Hippocampal formation (tissue), 2 donors: ENCODE measurements at places on chromosomes 11 and 22.

DNA sequence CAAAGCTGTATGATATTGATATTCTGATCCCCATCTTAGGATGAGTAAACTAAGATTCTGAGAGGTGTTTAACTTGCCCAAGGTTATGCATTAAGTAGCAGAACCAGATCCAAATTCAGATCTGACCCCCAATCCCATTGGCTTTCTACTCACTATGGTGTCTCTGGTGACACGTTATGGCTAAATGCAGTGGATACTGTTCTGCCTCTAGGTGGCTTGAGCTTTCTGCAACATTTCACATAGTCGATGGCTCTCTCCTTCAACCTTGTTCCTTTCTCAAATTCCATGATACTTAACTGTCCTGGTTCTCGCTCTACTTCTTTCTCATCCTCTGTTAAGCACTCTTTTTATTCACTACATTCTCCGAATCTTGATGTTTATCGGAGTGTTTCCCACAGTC is 9.4 kb downstream of the C11orf97 start:
- no peak for DNase-seq

DNA sequence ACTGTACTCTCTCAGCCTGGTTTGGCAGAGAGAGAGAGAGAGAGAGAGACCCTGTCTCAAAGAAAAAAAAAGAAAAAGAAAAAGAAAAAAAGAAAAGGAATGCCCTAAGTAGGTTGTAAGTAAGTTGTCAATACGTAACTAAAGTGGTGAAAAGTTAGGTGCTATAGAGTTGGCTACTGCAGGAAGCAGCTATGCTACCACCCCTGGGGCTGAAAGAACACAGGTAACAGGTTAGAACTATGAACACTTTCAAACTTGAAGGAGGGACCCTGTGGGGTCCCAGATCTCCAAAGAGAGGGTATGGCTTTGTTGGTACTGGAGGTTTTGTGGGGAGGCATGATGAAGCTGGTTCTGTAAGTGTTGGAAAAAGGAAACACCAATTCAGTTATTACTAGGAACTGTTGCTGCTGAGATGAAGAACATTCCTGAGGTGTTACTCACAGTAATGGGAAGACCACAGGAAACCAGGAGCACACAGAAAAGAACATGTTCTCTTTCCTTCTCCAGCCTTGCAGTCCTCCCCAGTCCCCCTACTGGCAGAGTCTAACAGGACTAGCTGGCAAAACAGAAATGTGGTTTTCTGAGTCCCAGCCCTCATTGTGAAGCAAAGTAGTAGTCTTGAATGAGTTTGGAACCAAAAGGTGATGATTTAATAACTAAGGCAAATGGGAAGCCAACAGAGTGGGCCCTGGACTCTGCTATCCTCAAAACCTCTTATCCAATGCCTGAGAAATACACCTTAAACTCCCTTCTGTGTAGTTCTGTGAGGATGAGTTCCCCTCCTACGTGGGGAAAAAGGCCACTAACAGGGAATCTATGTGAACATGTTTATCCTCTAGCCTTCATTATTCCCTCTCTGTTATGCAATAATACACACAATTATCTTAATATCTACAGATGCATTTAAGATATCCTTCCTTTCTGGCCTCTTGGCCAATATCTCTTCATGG is 427.0 kb upstream of the DDI1 start:
- DNase-seq: no peak

DNA sequence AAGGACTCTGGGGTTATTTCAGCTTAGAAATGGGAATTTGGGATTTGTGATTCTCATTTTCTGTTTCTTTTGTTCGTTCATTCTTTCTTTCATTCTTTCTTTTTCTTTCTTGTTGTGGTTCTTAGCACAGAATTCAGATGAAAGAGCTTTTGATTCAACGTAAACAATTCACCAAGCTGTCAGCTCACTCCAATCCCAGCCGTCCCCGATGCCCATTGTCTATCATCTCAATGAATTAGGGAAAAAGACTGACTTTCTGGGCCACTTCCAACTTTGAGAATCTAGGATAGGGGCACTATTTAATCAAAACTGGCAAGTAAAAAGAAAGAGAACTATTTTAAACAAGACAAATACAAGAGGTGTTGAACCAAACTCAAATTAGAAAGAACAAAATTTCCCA is 25.1 kb upstream of the TMA7B start:
- no peak for DNase-seq

GRCh38 chr11:68993546-68993945 is 12.8 kb upstream of the MRGPRD start:
- no peak for DNase-seq

DNA sequence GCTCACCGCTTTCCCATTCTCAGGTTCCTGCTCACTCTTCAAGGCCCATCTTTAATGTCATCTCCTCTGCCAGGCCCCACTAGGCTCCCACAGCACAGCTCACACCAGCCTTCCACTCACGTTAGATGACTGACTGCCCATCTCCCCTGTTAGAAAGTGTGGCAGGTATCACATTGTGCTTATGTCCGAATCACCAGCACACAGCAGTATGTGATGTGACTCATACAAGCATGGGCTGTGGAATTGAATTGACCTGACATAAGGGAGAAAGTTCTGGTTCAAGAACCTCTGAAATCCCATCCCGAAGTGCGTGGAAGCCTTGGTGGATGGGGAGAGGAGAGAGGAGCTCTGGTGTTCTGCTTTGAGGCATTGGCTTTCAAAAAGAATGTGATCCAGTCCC is 6.5 kb downstream of the VSTM5 start:
- no peak for DNase-seq

DNA sequence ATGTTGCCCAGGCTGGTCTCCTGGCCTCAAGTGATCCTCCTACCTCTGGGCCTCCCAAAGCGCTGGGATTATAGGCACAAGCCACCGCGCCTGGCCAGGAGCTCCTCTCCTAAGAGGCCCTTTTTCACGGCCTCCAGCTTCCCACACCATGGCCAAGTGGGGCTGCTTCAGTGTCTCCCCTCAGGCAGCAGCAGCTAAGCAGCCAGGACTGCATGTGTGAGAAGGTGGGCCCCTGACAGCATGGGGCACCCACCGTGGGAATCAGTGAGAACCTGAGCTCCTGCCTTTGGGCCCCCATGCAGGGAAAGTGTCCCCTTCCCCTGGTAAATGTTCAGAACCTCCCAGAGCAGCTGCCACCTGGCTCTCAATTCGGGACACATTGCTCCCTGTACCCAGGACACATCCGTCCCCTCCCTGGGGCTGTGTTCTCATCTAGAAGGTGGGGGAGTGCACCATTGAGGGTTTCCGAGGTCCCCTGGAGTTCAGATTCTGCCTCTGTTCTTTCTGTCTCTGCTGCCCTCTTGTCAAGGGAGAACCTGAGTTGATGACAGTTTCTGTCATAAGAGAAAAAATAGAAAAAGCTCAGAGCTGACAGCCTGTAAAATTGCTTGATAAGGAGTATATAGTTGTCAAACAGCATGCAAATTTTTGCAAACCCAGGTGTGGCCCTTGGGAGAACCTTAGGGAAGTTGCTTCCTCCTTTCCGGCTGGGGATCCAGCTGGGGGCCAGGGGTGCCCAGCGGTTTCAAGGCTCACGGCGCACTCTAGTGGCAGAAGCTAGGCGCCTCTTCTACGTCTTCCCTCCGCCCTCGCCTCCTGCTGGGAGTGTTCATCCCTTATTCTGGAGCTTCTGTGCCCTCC is 29.7 kb downstream of the FAM83F start:
- peak; percentile 40 for DNase-seq

GRCh38 chr11:46743693-46744339 is 24.8 kb downstream of the F2 start:
- DNase-seq: no peak

- no peak for DNase-seq
Observed at GRCh38 chr22:30479981-30480380, 8.2 kb upstream of the SEC14L3 start.

DNA sequence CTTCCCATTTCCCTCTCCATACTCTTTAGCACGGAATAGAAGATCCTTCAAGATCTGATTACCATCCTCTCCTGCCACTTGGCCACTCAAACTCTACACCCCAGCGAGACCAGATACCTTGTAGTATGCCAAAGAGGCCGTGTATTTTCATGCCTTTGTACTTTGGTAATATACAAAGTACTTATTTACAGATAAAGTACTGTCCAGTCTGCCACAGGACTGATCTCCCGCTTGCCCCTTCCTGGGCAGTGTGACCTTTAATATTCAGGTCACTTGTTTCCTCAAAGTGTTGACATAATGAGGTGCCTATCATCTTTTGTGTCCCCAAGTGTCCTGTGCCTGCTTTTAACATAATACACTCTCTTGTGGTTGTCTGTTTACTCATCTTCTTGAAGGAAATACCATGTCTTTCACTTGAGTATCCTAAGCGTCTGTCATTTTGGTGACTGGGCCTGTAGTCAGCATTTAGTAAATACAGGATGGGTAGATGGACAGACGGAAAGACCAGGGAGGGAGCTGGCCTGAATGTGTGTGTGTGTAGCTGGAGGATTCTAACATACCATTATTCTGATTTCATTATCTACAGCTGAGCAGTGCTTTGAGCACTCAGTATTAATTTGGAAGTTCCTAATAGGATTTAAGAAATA is 137.4 kb downstream of the NAV2 start:
- no peak for DNase-seq

- DNase-seq: no peak
Observed at GRCh38 chr11:33616552-33616951, 84.1 kb downstream of the C11orf91 start.

DNA sequence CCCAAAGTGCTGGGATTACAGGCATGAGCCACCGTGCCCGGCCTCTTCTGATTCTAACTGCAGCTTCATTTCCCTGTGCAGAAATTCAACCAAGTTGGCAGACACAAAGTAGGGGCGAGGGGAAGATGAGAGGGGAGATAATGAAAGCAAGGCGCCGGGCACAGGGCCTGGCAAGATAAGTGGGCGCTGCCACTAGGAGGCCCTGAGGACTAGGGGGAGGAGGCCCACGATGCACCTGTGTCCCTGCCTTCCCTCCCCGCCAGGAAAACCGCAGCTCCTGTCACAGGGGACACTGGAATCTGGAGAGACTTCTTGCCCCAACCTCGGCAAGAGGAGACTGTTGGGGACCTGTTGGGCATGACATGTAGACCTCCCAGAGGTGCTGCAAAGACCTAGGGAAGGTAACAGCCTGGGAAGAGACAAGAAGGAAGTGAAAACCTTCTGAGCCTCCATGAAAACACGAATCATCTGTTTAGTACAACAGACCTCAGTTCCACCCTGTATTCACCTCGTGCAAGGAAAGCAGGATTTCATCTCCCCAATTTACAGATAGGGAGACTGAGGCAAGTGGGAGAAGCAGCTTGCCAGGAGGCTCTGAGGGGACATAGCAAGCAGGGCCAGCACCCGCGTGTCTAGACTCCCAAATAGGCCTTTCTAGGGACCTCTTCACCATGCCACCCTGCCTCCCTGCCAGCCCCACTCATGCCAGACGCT is 3.1 kb upstream of the LGALS1 start:
- no peak for DNase-seq

DNA sequence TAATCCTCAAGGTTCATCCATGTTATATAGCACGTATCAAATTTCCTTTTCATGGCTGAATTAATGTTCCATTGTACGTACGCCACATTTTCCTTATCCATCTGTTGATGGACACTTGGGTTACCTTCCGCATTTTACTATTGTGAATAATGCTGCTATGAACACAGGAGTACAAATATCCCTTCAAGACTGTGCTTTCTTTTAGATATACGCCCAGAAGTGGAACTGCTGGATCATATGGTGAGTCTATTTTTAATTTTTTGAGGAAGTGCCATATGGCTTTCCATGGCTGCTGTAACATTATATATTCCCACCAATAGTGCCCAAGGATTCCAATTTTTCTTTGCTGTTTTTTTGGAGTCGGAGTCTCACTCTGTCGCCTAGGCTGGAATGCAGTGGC is 6.0 kb downstream of the MRPL40 start:
- DNase-seq: no peak

GRCh38 chr11:102724904-102725500 is at the start of gene MMP8:
MMP8 (minus strand) TSS chr11:102724954; CDS start chr11:102724855, 99 bp downstream.
- no peak for DNase-seq

DNA sequence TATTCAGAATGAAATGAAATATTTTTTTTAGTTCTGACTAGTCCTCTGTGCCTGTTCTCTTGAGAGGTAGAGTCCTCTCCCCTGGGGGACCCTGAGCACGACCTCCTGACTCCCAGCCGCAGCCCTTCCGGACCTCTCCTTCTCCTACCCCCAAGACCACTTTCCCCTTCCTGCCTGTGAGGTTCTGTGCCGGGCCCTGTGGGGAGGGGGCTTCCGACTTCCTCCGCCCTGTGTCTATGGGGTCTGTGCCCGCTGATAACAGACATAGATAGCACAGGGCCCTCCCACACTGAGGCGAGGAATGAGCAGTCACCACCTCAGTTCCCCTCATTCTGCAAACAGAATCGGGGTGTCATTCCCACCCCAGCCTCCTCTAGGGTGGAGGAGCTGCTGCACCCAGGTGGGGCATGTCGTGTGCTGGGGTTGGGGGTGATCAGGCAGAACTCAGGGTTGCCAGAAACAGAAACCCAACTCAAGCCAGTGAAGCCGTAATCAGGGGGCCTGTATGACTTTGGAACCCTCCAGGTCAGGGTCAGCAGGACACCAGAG is 11.9 kb upstream of the PKP3 start:
- no peak for DNase-seq

- no peak for DNase-seq
Observed at GRCh38 chr11:101129203-101129943, at the start of gene PGR. PGR (minus strand) TSS chr11:101129813; CDS start chr11:101129070, 743 bp downstream.

GRCh38 chr11:33116535-33116934 is 44.7 kb downstream of the CSTF3 start:
- DNase-seq: no peak

- DNase-seq: no peak
Observed at GRCh38 chr11:121932646-121933185, 183.3 kb downstream of the BLID start.

DNA sequence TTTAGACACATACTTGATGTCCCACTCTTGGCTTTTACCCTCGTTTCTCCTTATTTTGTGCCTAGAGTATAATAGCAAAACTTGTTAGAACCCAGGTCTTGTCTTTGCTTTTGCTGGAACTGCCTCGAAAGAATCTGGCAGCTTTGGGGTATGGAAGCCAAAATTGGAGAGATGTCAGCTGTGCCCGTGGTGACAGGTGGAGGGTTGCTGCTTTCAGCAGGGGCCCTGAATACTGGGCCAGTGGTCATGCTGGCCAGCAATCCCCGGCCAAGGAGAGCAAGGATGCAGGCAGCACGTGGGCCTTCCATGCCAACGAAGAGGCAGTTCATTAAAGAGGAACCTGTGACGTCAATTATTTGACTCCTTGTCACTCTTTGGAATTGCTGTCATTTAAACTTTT is 181.1 kb downstream of the HIPK3 start:
- no peak for DNase-seq

GRCh38 chr11:93579187-93579751 is 36.1 kb upstream of the SMCO4 start:
- no peak for DNase-seq

GRCh38 chr22:37811867-37812266 is 4.1 kb downstream of the GCAT start:
- DNase-seq: no peak

GRCh38 chr11:46675288-46675851 is 25.0 kb downstream of the ARHGAP1 start:
- no peak for DNase-seq

- DNase-seq: no peak
Observed at GRCh38 chr11:122337704-122338103, 221.7 kb upstream of the BLID start.

GRCh38 chr11:8109675-8110074 is 28.7 kb downstream of the TUB start:
- DNase-seq: no peak
